ENCODE measurements at places on chromosomes 4 and X.

GRCh38 chr4:100870940-100871772, 353.3 kb upstream of the EMCN start:
- DNase-seq: no peak

DNA sequence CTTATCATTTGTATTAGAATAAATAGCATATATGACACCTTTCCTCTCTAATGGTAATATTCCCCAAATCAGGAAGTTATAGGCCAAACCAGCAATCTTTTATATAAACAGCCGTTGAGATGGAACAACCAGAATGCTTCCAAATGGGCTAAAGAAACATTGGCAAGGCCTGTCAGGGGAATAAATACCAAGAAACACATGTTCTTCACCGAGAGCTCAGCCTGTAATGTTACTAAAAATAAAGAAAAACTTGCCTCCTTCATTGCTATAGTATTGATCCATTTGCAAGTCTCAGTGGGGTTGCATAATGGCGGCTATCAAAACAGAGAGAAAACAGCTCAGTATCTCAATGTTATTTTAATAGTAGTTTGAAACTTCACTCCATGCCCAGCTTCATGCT, 104.9 kb downstream of the FAM13A start:
- DNase-seq: no peak

DNA sequence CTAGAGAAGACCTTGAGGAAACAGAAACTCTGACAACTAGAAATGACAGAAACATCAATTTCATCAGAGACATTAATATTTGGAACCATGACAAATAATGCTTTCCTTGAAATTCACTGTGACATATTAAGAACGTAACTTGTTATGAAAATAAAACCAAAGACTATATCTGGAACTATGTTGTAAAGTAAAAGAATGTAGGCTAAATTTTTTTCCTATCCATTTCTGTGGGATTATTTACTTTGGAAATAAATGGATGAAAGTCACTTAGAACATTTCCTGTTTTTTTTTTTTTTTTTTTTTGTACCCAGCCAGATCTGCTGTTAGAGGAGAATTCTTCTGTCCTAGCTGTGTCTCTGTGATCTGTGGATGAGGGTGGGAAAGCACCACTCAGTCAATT, 255.9 kb downstream of the SPRY1 start:
- DNase-seq: no peak

GRCh38 chrX:31429915-31430314, 358.1 kb upstream of the FTHL17 start:
- DNase-seq: no peak

DNA sequence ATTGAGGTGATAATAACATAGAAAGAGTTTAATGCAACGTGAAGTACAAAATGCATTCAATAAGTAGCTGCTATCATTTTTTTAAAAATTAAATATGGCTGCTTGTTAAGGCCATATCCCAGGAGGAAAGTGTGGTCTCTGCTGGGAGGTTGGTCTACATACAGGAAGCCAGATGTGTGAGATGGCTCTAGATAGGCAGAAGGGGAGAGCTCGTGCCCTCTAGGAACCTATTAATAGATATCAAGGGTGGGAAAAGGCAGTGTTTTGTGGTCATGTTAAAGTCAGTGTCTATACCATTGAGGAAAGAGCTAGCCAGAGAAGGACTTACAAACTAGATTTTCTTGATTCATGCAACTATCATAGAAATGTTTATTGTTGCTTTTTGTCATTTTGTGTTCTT, 140.5 kb downstream of the KLHL8 start:
- no peak for DNase-seq

DNA sequence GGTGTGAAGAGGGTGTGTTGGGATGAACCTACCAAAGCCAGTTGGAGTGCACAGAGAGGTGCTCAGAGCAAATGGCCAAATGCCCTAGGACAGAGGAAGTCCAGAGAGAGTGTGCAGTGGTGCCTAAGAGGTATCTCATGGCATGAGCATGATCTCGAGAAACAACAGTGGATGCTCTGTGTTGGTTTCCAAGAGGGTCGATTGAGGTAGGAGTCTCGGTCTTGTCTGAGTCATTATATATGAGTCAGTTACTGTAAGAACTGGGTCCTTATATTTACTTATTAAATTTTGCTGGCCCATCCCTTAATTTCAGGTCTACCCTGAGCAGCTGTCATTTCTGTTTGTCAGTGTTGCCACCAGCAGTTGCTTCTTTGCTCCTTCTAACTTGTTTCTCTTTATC, 86.6 kb upstream of the TMEM150C start:
- no peak for DNase-seq

- DNase-seq: no peak
Observed at GRCh38 chrX:22575161-22575845, 302.6 kb downstream of the CBLL2 start.

GRCh38 chrX:71301195-71301924, at the start of gene ITGB1BP2:
ITGB1BP2 (plus strand) TSS chrX:71301750; CDS start chrX:71301807, 57 bp downstream.
- DNase-seq: no peak
